ENCODE measurements at places on chromosomes 4 and X.

- no peak for DNase-seq
Measured at GRCh38 chr4:151992332-151993154, 231.7 kb upstream of the GATB start.

DNA sequence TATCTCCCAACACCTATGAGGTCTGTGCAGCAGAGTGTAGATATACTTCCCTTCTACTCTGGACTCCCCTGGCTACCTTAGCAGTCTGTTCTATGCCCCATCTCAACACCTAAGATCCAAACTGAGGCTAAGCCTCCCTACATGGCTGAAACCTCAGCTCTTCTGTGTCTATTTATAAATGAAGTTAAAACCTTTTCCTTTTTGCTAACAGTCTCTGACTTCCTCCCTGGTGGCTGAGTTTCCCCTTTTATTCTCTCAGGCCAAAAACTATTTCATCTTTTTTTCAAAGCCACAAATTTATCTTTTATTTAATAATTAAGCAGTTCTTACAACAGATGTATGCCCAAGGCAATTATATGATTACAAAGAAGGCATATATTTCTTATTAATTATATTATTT is 111.8 kb upstream of the STIM2 start:
- DNase-seq = no peak

- DNase-seq = peak; percentile 0
Measured at GRCh38 chrX:65406532-65406931, 128.1 kb downstream of the LAS1L start.

DNA sequence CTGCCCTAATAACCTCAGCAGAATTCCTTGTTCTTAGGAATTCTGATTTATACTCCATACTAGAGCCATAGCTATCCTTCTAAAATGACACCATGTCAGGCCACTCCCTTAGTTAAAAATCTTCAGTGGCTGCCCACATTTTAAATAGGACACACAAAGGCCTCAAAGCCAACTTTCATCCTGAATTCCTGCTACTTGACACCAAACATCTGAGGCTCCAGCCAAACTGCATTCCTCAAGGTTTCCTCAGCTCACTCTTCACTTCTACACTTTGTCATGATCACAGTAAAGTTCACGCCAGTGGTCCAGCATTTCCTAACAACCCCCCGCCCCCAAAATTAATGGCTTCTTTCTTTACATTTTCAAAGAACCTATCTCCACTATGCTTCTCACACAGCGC is 124.3 kb downstream of the ADGRA3 start:
- no peak for DNase-seq

DNA sequence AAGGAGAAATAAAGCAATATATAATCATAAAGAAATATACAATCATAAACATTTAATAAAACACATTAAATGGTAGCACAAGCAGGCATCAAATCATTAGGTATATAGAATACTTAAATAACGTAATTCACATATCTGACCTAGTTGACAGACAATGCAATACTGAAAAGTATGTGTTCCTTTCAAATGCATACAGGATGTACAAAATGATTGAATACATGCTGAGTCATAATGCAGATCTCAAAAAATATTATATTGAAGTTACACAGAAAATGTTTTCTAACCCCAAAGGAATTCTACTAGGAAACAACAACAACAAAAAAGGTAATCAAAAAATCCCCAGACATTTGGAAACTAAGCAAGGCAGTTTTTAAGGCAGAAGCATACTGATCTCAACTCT is 1072.0 kb upstream of the INTU start:
- no peak for DNase-seq

GRCh38 chr4:153472122-153473037 is 6.2 kb downstream of the TMEM131L start:
- no peak for DNase-seq

GRCh38 chrX:113962343-113962742 is 621.5 kb upstream of the HTR2C start:
- DNase-seq = no peak

- no peak for DNase-seq
Measured at GRCh38 chrX:67607466-67607865, 63.6 kb downstream of the AR start.

DNA sequence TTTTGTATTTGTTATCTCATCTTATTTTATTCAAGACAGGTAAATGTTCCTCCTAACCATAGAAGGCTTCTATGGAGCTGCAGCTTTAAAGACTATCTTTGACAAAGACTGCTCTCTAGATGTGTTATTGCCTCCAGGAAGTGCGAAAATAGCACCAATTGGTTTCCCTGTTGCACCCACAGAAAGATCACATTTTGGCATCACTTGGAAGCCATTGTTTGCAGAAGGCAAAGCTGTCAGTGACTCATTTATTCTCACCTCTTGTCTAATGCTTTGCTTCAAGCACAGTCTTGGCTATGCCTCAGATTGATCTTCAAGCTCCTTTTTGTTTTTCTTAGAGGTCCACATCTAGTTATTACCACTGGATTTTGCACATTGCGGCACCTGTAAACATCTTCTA is 150.3 kb downstream of the PCDH7 start:
- no peak for DNase-seq

DNA sequence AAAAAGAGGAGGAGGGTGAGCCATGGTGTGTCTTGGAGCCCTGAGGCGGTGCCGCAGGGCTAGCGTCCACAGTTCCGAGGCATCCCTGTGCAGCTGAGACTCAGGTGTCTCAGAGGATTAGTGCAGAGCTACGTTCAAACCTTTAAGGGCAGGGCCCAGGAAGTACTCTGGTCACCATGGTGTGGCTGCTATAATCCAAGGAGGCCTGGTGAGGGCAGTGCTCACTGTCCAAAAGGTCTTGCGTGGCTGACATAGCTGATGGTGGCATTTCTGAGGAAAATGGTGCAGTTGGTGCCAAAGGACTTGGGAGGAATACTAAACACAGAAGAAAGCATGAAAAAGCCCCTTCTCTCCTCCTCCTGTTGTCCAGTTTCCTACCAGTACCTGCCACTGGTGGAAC is 146.9 kb downstream of the DCHS2 start:
- DNase-seq = no peak

DNA sequence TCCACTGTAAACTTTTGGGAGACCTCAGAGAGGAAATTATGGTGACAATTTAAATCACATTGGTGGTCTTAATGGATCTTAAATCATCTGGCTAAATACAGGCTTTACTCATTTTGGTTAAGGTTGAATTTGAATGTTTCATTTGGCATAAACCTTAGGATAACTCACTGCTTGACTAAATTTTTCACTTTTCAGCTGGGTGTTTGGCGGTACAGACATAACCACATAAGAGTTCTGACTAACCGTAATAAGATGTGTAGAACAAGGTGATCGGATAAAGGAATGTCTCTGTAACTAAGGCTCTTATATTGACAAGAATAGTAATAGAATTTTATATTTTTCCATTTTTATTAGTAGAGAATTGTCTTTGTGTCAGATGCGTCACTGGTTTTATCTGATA is 281.0 kb downstream of the BMPR1B start:
- DNase-seq = no peak

DNA sequence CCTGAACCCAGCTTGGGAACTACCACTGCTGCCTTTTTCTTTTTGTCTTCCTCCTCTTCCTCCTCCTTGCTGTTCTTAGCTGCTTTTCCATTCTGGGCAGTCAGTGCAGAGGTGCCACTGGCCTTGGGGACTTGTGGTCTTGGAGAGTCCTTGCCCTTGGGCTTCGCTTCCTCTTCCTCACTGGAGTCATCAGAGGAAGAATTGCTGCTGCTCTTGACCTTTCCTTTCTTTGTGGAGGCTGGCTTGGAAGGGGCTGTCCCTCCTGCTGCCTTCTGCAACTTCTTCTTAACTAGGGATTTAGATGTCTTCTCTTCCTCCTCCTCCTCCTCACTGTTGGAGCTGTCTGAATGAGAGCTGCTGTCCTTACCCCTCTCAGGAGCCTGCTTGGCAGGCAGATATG is 53.2 kb downstream of the FAM9B start:
- DNase-seq = no peak

DNA sequence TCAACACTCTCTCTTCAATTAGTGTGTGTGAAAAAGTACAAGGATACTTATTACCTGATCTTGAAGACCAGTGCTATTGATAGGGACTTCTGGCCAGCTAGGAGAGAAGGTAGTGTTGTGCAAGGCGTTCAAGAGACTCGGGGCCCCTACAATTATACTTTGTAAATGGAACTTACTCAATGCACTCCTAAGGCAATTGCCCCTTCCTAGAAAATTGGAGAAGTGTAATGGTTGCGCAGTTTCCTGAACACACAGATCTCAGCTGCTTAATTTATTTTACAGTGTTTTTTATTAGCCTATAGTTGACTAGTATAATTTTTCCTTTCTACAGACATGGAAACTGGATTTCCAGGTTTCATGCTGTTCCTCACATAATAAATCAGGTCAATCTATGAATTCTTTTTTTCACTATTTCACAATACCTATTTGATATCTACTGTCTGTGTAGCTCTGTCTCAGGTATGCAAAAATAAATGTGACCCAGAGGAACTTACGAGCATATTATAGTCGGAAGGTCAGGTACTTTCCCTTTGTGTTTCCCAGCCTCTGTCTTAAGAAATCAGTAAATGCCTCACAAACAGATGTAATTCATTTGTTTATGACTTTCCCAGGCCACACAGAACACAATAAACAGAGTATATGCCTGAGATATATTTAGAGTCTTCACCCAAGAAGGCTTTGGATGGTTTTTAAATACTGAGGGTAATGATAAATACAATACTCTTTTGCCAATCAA is 89.1 kb upstream of the TET2 start:
- no peak for DNase-seq

DNA sequence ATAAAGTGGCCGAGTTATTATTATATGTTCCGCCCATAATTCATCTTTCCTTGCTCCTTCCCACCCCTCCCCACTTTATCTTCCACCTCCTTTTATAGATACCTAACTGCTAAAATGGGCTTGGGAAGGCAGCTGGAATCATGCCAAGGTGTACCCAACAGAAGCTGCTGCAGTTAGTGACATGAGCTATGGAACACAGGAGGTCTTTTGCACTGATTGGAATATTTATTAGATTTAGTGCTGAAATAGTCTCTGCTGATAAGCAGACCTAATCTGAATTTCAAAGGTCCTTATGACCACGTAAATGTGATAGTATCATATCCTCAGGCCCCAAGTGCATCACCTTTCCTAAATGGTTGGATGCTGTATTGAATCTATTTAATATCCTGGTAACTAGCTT is 64.9 kb downstream of the HMGB2 start:
- no peak for DNase-seq

DNA sequence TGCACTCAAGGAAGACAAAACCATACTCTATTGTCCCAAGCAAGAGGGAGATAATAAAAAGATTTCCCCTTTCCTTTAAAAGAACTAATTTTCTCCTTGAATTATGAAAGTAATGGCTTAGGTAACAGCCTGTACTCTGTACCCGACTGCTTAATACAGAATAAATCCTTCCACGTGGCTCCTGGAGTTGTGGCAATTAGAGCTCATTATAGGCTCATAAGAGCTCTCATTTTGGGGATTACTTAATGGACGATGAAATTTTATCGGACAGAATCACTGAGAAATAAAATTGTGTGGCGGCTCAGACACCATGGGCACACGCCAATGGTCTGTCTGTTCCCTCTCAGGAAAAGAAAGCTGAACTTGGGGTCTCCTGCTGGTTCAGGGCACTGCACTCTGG is 2.8 kb upstream of the GSX2 start:
- no peak for DNase-seq

GRCh38 chr4:77219266-77219665 is 62.3 kb downstream of the CCNG2 start:
- no peak for DNase-seq

DNA sequence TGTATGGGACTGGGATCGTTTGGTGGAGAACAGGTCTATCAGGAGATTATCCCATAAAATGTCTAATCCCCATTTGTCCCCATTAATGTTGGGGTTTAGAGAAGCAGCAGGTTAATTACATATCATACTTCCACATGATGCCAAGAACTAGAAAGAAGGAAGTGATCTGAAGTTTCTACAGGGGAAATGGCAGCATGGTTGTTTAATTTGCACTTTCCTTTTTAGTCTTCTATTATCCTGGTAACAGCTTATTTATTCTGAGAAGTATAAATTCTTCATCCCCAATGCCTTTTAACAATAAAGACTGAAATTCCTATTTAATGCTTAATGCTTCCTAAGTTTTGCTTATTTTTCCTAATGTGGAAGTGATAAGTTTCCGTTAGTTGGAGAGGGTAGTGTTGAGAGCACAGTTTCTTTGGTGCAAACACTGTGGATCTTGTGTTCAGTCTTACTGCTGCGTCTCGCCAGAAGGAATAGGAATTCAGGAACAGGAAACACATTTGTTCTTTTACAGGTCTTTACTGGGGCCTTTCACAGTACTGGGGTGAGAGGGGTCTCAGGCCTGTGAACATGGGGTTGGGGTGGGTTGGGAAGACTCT is 59.5 kb upstream of the TADA2B start:
- DNase-seq = no peak

GRCh38 chrX:148629434-148629833 is 129.0 kb downstream of the AFF2 start:
- DNase-seq = no peak

- no peak for DNase-seq
Measured at GRCh38 chrX:35166023-35166422, 223.4 kb downstream of the FAM47B start.

DNA sequence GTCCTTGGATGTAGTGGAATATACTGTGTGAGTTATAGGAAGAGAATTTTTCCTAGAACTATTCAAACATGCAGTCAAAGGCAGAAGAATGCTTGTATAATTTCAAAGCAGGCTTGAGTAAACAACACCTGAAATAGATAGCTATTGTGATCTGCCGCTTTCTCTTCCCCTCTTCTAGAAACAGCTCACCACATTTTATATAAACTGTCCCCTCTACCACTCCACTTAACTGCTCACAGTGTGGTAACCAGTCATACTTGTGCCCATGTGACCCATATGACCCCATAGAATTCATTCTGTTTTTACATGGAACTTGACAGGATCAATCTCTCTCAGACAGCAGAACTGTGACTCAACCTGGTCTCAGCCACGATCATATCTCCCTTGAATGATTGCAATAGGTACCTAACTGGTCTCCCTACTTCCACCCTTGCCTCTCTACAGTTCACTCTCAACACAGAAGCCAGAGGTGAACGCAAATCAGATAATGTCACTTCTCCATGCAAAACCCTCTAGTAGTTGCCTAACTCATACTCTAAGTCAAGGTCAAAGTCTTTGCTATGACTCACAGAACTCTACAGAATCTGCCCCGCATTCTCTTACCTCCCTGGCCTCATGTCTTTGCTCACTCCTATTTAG is 85.6 kb upstream of the EFHC2 start:
- DNase-seq = no peak

GRCh38 chr4:26047795-26048194 is 133.8 kb downstream of the SMIM20 start:
- DNase-seq = no peak

GRCh38 chr4:71066737-71067716 is 73.6 kb downstream of the DCK start:
- DNase-seq = no peak

DNA sequence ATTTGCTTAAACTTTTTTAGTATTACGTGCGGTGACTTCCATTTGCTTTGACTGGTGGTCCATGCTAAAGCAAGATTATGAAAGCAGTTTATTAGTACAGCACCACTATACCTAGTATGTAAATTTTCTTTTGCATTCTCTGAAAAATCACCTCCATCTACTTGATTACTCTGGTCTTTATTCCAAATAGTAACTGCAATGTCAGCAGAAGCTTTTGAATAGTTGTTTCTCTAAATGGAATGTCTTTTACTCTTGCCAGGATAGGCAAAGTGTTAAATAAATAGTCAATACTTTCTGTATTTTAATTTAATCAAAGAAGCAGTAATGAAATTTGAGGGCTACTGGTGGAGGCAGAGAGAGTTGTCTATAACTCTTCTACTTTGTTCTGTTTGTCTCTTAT is 167.2 kb upstream of the SLC4A4 start:
- no peak for DNase-seq
